ENCODE measurements at places on chromosomes 6 and 20. TPM values are rescaled to one million over a fixed set of nuclear protein-coding genes. Genes with fewer than 3 reads are reported as not detected.

ZNF311 gene
- 0.41 TPM for total RNA-seq

XKR7 gene
- 0.04 TPM for total RNA-seq

BPIFB1 gene
- total RNA-seq, result not detected

GRIK2 gene
- 7.8 TPM for total RNA-seq

GRCh38 chr6:21501815-21502214 lies 91.7 kb upstream of the SOX4 start:
- no peak overlapping the region for H3K4me3 ChIP-seq
- no peak overlapping the region for H3K27ac ChIP-seq
- DNase-seq, result no peak
- H3K27me3 ChIP-seq, result no peaks in the 10 kb centered on the region
- H3K4me1 ChIP-seq, result no peaks in the 10 kb centered on the region

- no peaks in the 10 kb centered on the region for H3K4me1 ChIP-seq
- no peak overlapping the region for H3K27ac ChIP-seq
- H3K27me3 ChIP-seq, result no peaks in the 10 kb centered on the region
- H3K4me3 ChIP-seq, result no peak overlapping the region
- no peak for DNase-seq
- no peaks in the 10 kb centered on the region for H3K36me3 ChIP-seq
These were observed 59.4 kb upstream of the TMEM200A start for GRCh38 chr6:130306377-130306776.

GRCh38 chr6:30821862-30822784 lies 62.2 kb upstream of the DDR1 start:
- H3K4me3 ChIP-seq, result no peak overlapping the region
- peaks cover 4% of the 10 kb centered on the region for H3K4me1 ChIP-seq
- DNase-seq, result no peak
- no peaks in the 10 kb centered on the region for H3K27me3 ChIP-seq
- H3K27ac ChIP-seq, result no peak overlapping the region

GRCh38 chr6:147741389-147741788 lies 232.9 kb downstream of the SAMD5 start:
- H3K4me1 ChIP-seq, result no peaks in the 10 kb centered on the region
- no peaks in the 10 kb centered on the region for H3K27me3 ChIP-seq
- H3K36me3 ChIP-seq, result no peaks in the 10 kb centered on the region
- no peak overlapping the region for H3K4me3 ChIP-seq
- no peak for DNase-seq
- no peak overlapping the region for H3K27ac ChIP-seq

GRCh38 chr6:144077871-144078270 lies 17.5 kb downstream of the SF3B5 start:
- H3K27ac ChIP-seq, result no peak overlapping the region
- H3K27me3 ChIP-seq, result no peaks in the 10 kb centered on the region
- H3K36me3 ChIP-seq, result no peaks in the 10 kb centered on the region

Data from adrenal gland (tissue), 19 donors.